ENCODE measurements at places on chromosomes 4 and X. TPM values are rescaled to one million over a fixed set of nuclear protein-coding genes. Genes with fewer than 3 reads are reported as not detected.

GRCh38 chrX:14051416-14051815, 21.7 kb upstream of the GEMIN8 start:
- no peaks in the 10 kb centered on the region for H3K36me3 ChIP-seq
- peaks cover 15% of the 10 kb centered on the region for H3K4me1 ChIP-seq
- no peaks in the 10 kb centered on the region for H3K27me3 ChIP-seq
- H3K4me3 ChIP-seq, result no peak overlapping the region

GRCh38 chrX:154458116-154458953, at the start of gene PLXNA3:
Gene PLXNA3, plus strand, starts transcription at chrX:154458281. Its CDS starts 1,903 bp downstream, at chrX:154460184.
- H3K27ac ChIP-seq, result peak within 1 kb of the TSS; percentile 90
- peaks cover 5% of the 10 kb centered on the region for H3K27me3 ChIP-seq
- peaks cover 7% of the 10 kb centered on the region for H3K36me3 ChIP-seq
- no peak for DNase-seq

DNA sequence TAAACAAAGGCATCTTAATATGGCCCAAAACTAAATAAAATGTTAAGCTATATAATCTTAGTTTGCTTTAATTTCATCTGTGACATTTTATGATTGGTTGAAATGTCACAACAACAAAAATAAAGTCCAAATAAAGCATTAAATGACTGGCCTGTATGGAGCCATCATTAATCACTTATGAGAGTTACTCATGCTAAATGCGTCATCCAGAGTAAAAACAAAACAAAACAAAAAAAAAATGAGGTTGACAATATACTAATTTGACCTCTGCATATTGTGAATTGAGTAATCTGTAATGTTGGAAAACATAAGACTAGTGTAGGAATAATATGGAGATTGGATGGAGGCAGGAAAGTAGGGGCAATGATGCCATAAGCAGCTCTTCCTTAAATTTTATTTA, 139.7 kb downstream of the MAPK10 start:
- no peak overlapping the region for H3K4me3 ChIP-seq
- H3K36me3 ChIP-seq, result no peaks in the 10 kb centered on the region
- no peak overlapping the region for H3K27ac ChIP-seq
- peak; percentile 9 for DNase-seq
- H3K4me1 ChIP-seq, result peaks cover 16% of the 10 kb centered on the region

GAGE12H gene
- not detected for total RNA-seq

DNA sequence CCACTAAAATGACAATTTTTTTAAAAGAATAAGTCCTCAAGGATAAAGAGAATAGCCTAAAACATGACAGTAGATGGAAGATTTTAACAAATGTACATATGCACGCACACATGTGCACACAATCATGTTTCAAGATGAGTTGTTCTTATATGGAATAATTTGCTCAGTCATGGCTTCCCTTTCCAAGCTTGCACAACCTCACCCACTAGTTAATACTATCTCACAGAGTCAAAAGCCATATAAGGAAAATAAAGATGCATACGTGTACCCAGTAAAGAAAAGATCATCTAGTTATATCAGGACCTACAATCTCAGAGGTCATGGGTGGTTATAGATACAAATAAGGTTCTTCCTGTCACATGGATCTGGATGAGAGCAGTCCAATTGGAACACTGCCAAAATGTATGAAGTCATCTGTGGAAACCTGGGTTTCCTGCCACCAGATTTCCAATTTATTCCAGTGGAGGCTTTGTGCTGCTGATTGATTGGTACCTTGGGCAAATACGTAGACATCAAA, 56.1 kb downstream of the FAM13A start:
- no peaks in the 10 kb centered on the region for H3K27me3 ChIP-seq
- H3K4me1 ChIP-seq, result peaks cover 11% of the 10 kb centered on the region
- H3K27ac ChIP-seq, result peak overlapping the region; percentile 23
- peak; percentile 30 for DNase-seq
- H3K36me3 ChIP-seq, result peaks cover 24% of the 10 kb centered on the region

FAM9B gene
- not detected for total RNA-seq

GRPR gene
- total RNA-seq, result not detected

CLNK gene
- not detected for total RNA-seq

- H3K4me1 ChIP-seq, result peaks cover 39% of the 10 kb centered on the region
- H3K4me3 ChIP-seq, result peak overlapping the region; percentile 95
- H3K36me3 ChIP-seq, result peaks cover 5% of the 10 kb centered on the region
- peak overlapping the region; percentile 97 for H3K27ac ChIP-seq
Measured at GRCh38 chrX:101409043-101409442, 1.0 kb downstream of the HNRNPH2 start.

C4orf50 gene
- not detected for total RNA-seq

DNA sequence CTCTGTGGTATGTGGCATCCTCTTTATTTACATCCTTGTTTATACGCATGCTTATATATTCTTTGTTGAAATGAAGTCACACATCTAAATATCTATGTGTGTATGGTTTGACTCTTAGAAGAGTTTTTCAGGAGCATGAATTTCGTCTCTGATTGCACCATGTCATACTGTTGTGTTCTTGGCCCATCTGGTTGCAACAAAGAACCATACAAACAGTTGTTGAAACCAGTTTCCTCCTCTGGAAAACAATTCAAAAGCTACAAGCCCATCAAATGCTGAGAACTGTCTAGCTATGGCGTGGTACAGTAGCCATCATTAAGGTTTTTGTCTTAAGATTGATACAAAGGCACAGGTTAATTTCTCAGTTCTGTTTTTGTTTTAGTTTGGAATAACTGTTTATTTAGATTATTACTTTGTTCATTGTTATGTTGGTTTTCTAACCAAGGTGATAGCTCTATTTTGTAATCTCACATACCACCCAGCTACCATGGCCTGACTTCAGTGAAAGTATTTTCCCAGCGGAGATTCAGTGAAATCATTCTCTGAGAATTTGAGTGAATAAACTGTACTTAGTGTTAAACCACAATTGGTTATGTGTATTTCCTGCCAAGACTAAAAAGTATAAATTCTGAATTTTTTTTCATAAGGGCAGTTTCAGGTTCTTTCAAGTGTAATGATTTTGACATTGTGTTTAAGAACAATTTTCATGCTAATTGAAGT, 91.0 kb downstream of the ARHGAP24 start:
- DNase-seq, result peak; percentile 41
- H3K27me3 ChIP-seq, result no peaks in the 10 kb centered on the region

GRCh38 chr4:13007802-13008470, 476.2 kb downstream of the RAB28 start:
- H3K4me1 ChIP-seq, result no peaks in the 10 kb centered on the region
- no peaks in the 10 kb centered on the region for H3K27me3 ChIP-seq
- no peak overlapping the region for H3K4me3 ChIP-seq
- H3K27ac ChIP-seq, result no peak overlapping the region
- DNase-seq, result no peak

GRCh38 chr4:80101071-80101791, 28.2 kb upstream of the ANTXR2 start:
- H3K36me3 ChIP-seq, result peaks cover 6% of the 10 kb centered on the region
- peak overlapping the region; percentile 18 for H3K27ac ChIP-seq
- no peaks in the 10 kb centered on the region for H3K27me3 ChIP-seq
- DNase-seq, result no peak

DNA sequence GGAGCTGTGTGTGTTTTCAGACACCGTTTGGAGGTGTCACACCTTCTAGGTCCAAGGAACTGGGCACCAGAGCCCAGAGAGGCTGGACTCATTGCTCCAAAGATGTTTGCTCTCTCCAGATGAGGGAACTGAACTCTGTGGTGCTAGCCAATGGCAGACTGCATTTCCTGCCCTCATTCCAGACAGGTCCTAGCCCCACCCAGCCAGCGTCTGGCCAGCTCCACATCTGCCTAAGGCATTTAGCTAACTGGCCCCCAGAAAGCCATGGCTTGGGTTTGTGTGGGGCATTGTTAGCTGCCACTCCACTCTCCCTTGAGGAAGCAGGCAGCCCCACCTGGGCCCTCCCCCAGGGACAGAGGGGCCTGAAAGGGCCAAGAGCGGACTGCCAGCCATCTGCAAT, 11.4 kb downstream of the FGD1 start:
- H3K27me3 ChIP-seq, result no peaks in the 10 kb centered on the region
- DNase-seq, result peak; percentile 1
- peak overlapping the region; percentile 50 for H3K27ac ChIP-seq
- H3K36me3 ChIP-seq, result no peaks in the 10 kb centered on the region
- peaks cover 44% of the 10 kb centered on the region for H3K4me1 ChIP-seq

GRCh38 chr4:73702796-73703287, 37.5 kb upstream of the CXCL8 start:
- H3K4me1 ChIP-seq, result peaks cover 76% of the 10 kb centered on the region
- peak overlapping the region; percentile 94 for H3K27ac ChIP-seq
- H3K27me3 ChIP-seq, result no peaks in the 10 kb centered on the region
- no peak for DNase-seq
- no peaks in the 10 kb centered on the region for H3K36me3 ChIP-seq
- no peak overlapping the region for H3K4me3 ChIP-seq

UNC5C gene
- not detected for total RNA-seq

PAGE2B gene
- total RNA-seq, result not detected

- peak; percentile 65 for DNase-seq
- H3K4me1 ChIP-seq, result peaks cover 81% of the 10 kb centered on the region
- no peaks in the 10 kb centered on the region for H3K27me3 ChIP-seq
- H3K4me3 ChIP-seq, result peak overlapping the region; percentile 77
Measured at GRCh38 chr4:138055890-138056289, 186.3 kb downstream of the SLC7A11 start.

- H3K4me1 ChIP-seq, result no peaks in the 10 kb centered on the region
- peak overlapping the region; percentile 4 for H3K4me3 ChIP-seq
- H3K36me3 ChIP-seq, result no peaks in the 10 kb centered on the region
- peaks cover 19% of the 10 kb centered on the region for H3K27me3 ChIP-seq
- peak; percentile 0 for DNase-seq
Measured at GRCh38 chrX:45900766-45901615, 644.2 kb downstream of the ZNF674 start.

GRCh38 chrX:18666614-18667013, 5.3 kb downstream of the RS1 start:
- H3K4me1 ChIP-seq, result peaks cover 6% of the 10 kb centered on the region
- no peak overlapping the region for H3K4me3 ChIP-seq
- H3K27ac ChIP-seq, result no peak overlapping the region
- no peaks in the 10 kb centered on the region for H3K36me3 ChIP-seq

GRCh38 chr4:74884266-74884665, 48.6 kb upstream of the PARM1 start:
- H3K27ac ChIP-seq, result peak overlapping the region; percentile 24
- DNase-seq, result no peak
- no peak overlapping the region for H3K4me3 ChIP-seq
- H3K27me3 ChIP-seq, result peaks cover 3% of the 10 kb centered on the region
- H3K4me1 ChIP-seq, result peaks cover 38% of the 10 kb centered on the region

GRCh38 chr4:126752126-126752525, 880.6 kb upstream of the INTU start:
- H3K27ac ChIP-seq, result no peak overlapping the region
- DNase-seq, result no peak
- H3K36me3 ChIP-seq, result no peaks in the 10 kb centered on the region
- H3K4me3 ChIP-seq, result no peak overlapping the region

ARSJ gene
- total RNA-seq, result 32.0 TPM

Measured in HFFc6 (cell line).